NCI-H460 (cell line): ENCODE measurements at places on chromosomes 11 and 22. TPM values are rescaled to one million over a fixed set of nuclear protein-coding genes. Genes with fewer than 3 reads are reported as not detected.
A peak's percentile ranks its signal among the peaks of the same experiment; 100 is the strongest.

The NUDT22 gene
- 24.6 and 27.5 TPM in 2 replicates for total RNA-seq

The DRD4 gene
- total RNA-seq: 0.22 and 0.23 TPM in 2 replicates

The OR52N4 gene
- not detected in 2 replicates for total RNA-seq

The ATL3 gene
- 64.7 and 67.2 TPM in 2 replicates for total RNA-seq

The TYR gene
- not detected in 2 replicates for total RNA-seq

The POU2AF2 gene
- not detected in 2 replicates for total RNA-seq

The BRSK2 gene
- 3.1 and 4.2 TPM in 2 replicates for total RNA-seq

The OR2AG1 gene
- total RNA-seq: not detected in 2 replicates

The SCUBE2 gene
- not detected in 2 replicates for total RNA-seq

The LDHAL6A gene
- total RNA-seq: not detected in 2 replicates

The DEFB131B gene
- not detected in 2 replicates for total RNA-seq

- no peak for DNase-seq
Observed at GRCh38 chr11:12813371-12814225, 139.4 kb downstream of the TEAD1 start.

- DNase-seq: no peak
Observed at GRCh38 chr11:67266449-67267187, at the start of gene GRK2. TSS of gene GRK2 (plus strand) at chr11:67266473. CDS start at chr11:67266700, 227 bp downstream.

DNA sequence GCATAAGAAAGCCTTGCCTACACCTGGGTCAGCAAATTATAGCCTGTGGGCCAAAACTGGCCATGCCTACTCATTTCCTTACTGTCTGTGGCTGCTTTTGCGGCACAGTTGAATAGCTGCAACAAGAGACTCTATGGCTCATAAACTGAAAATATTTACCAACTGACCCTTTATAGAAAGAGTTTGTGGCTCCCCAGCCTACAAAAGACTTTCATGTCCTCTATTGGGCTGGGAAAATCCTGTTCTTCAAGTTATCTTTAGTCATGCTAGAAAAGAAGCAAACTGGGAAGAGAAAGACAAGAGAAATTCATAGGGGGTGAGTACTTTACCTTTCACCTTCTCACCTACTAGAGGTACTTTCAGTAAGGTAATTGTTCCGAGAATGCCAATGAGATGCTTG, 175.1 kb downstream of the SWAP70 start:
- no peak for DNase-seq

- no peak for DNase-seq
Observed at GRCh38 chr11:32830413-32830738, 649 bp downstream of the PRRG4 start.

GRCh38 chr11:128695539-128696221, 1.8 kb downstream of the FLI1 start:
- no peak for DNase-seq

DNA sequence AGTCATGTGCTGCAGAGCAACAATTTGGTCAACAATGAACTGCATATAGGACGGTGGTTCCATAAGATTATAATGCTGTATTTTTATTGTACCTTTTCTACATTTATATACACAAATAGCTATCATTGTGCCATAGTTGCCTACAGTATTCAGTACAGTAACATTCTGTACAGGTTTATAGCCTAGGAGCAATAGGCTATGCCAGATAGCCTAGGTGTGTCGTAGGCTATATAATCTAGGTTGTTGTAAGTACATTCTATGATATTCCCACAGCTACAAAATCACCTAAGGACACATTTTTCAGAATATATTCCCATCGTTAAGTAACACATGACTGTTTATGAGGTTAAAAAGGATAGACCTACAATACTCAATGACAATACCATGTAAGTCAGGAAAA, 423.9 kb downstream of the SOX6 start:
- no peak for DNase-seq

GRCh38 chr22:24285245-24285644, 14.6 kb downstream of the SPECC1L start:
- no peak for DNase-seq

DNA sequence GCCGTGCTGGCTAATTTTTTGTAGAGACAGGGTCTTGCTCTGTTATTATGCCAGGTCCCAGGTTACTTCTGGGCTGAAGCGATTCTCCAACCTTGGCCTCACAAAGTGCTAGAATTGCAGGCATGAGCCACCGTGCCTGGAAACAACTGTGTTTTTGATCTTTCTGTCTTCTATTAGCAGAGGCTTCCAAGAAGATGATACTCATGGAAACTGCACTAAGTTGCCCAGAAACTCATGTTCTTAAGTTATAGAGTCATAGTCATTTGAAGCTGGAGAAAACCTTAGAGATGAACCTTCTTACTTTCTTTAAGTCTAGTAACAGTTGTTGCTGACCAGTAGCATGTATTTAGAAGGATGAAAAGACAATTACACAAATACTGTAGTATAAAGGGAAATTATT, 37.1 kb upstream of the HSPA8 start:
- no peak for DNase-seq

GRCh38 chr22:27100789-27101188, 443.4 kb downstream of the MIAT start:
- no peak for DNase-seq

DNA sequence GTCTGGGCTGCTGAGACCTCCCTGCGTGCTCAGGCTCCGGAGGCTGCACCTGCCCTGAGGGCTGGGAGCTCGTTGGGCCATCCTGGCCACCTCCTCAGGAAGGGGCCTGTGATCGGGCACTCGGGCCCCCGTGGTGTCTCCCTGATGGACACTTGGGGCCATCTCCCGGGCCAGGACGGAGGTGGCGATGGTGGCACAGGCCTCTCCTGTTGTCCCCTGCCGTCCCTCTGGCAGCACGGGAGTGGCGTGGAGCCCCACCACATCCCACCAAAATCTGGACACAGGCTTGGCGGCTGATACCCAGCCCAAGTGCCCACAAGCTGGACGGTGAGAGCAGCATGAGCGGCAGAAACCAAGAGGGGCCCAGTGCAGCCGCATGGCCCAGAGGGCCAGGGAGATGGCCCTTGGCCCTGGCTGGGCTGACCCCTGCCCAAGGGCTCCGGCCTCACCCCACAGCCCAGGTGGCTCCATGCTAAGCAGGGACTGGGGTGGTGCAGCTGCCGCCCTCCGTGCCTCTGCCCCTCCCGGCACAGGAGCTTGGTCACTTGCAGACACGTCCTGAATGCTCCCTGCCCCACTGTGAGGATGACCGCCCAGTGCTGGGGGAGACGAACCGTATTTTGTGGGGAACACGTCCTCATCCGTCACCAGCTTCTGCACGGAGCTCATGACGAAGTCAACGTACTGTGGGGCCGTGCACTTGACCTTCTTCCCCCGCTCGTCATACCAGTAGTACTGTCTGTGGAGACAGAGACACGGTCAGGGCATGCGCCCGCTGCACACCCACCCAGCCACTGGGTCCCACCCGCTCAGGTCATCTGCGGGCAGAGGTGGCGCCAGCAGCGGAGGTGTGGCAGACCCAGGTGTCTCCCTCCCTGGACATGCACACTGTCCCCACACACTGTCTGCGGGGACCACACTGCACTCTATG, 15.6 kb downstream of the MOB2 start:
- DNase-seq: no peak

DNA sequence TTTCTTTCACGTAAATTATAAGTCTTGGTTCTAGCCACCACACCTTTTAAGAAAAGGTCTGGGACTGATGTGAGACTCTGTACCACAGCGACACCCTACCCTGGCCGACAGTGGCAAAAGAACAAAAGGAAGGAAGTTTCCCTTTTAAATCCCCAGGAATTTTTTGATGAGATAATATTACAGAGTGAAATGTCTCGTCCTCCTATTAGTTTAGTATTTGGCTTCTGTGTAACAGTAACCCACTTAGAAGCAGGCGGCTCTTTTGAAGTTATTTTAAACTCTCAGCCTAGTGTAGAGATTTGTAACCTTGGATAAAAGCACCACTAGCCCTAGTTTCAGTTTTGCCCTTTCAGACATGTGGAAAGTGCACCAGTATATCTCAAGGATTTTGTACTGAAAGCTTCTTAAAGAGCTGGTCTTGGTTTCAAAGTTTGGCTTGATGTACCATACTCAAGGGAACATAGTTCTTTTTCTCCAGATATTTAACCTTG, 84.1 kb downstream of the C22orf31 start:
- DNase-seq: no peak

GRCh38 chr11:96506041-96506440, 116.2 kb downstream of the JRKL start:
- no peak for DNase-seq

- DNase-seq: no peak
Observed at GRCh38 chr22:34334893-34335292, 414.6 kb upstream of the LARGE1 start.

DNA sequence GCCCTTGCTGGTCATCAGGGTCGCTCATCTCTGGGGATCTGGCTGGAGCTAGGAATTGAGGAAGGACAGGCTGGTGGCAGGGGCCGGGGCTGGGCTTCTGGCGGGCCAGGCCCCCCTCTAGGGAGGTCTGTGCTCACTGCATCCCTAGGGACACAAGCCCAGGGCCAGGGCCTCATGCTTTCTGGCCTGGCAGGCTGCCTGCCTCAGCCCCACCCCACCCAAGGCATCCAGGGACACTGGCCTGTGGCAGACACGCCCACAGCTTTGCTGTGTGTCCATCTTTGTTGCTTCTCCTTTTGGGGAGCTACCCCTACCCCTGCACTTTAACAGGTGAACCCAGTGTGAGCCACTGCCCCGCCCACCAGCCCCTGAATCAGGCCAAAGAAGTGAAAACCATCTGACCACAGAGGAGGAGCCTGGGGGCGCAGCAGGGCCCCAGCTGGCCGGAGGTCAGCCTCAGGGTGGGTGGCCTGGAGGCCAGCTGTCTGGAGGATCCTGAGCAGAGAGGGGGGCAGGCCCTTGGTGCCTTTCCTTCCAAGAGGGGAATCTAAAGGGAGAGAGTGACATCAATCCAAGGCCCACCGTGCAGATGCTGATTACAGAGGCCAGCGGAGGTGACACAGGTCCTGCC, 26.8 kb upstream of the CELSR1 start:
- no peak for DNase-seq

- no peak for DNase-seq
Observed at GRCh38 chr11:68071281-68072048, 32.6 kb downstream of the TCIRG1 start.

DNA sequence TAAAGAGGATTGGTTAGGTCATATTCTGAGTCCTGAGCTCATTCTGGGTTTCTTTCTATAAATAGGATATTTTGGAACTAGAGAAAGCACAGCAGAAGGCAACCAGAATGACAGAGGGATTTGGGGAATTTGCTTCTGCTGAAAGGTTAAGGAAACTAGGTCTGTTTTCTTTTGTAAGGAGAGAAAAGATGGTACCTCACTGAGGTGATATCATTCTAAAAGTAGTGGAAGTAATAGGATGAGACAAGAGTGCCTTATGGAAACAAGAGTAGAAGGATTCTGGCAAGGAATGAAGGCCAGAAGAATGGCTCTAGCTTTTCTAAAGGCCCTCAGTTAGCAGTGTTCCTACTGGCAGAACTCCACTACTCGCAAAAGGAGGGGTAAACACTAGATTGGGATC, 26.7 kb upstream of the BDNF start:
- no peak for DNase-seq

- no peak for DNase-seq
Observed at GRCh38 chr22:39068033-39068785, 8.9 kb upstream of the APOBEC3G start.

GRCh38 chr22:23530766-23531282, 49.3 kb downstream of the IGLL1 start:
- DNase-seq: no peak

GRCh38 chr22:25066861-25067435, 114.4 kb downstream of the KIAA1671 start:
- no peak for DNase-seq

DNA sequence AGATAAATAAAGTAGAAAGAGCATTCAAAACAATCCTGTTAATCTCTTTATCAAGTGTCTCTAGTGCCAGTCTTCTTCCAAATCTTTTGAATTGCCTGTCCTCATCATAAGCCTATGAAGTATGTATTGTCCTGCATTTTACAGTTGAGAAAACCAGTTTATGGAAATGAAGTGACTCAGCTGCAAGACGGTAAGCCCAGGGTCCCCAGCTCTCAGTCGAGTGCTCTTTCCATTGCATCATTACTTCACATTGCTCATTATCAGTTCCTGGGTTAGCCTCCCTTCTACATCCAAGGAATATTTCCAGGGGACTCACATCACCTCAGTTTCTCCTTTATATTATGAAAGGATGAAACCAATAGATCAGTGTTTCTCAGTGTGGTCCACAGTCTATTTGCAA, 9.1 kb upstream of the P4HA3 start:
- DNase-seq: no peak

DNA sequence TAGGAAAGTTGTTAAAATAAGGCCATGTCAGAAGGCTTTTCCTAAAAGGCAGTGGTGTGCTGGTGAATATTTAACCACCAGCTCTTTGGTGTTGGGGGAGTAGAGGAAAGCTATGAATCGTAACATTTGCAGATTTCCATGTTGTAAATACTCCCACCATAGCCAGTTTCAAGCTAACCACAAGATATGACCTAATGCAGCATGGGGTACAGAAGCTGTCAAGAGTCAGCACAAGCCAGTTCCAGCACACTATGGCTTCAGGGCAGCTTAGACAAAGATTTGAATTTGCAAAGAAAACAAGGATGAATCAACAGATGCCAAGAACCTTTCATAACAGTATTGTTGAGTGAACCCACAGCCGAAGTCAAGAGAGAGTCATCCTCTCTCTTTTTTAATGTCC, 40.0 kb downstream of the COMMD9 start:
- no peak for DNase-seq

DNA sequence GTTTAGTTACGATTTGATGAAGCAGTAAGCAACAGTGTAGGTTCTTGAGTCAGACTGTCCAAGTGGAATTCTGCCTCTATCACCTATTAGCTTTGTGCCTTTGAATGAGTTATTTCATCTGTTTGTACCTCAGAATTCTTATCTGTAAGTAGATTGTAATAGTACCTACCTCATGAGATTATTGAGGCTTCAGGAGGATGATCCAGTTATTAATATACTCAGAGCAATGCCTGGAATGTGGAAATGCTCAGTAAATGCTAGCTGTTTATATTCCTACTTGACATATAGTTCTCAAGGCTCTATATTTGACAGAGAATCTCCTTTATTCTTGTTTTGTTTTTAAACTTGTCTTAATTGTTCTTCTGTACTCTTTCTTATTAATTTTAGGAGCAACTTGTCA, 70.1 kb downstream of the SFI1 start:
- DNase-seq: no peak

- no peak for DNase-seq
Observed at GRCh38 chr11:75536786-75537641, 11.3 kb upstream of the GDPD5 start.

GRCh38 chr11:86459682-86460460, 85.2 kb downstream of the CCDC81 start:
- DNase-seq: no peak

DNA sequence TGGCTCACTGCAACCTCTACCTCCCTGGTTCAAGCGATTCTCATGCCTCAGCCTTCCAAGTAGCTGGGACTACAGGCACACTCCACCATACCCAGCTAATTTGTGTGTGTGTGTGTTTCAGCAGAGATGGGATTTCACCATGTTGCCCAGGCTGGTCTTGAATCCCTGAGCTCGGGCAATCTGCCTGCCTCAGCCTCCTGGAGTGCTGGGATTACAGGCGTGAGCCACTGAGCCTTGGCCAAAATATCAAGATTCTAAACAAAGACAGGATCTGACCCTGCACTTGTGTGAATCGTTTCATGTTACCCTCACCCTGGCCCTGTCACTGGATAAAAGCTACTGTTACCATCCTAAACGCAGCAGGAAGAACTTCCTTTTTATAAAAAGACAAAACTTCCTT, 15.6 kb upstream of the THY1 start:
- no peak for DNase-seq

- peak; percentile 78 for DNase-seq
Observed at GRCh38 chr11:28559492-28559891, 451.3 kb downstream of the METTL15 start.

- no peak for DNase-seq
Observed at GRCh38 chr22:36417281-36417686, 29.5 kb upstream of the MYH9 start.
